Stimulated activated CD4-positive, alpha-beta T cell treated with anti-CD3 and anti-CD28 coated beads, Interleukin-12 subunit alpha, Interleukin-12 subunit beta, amount 100 ng/mL, for 48 hours (primary cell): ENCODE measurements at places on chromosomes 5 and 9.

GRCh38 chr5:169970911-169971765 is 9.2 kb downstream of the INSYN2B start:
- DNase-seq: no peak

DNA sequence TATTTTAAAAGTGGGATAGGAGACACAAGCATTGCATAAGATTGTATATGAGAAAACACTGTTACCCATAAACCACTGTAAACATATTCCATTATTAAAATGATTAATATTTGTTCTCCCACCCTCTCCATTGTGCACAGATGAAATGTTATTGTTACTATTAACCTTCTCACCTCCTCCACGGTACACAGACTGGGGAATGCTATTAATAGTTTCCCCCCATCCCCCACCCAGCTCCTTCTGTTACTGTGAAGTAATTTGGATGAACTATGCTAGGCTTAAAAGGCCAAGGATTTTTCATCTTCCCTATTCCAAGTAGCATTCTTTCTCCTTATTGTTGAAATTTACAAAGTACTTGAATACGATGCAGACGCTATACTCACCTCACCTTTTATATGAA is 91.4 kb downstream of the JAKMIP2 start:
- no peak for DNase-seq

- no peak for DNase-seq
Observed at GRCh38 chr5:16057277-16057676, 122.3 kb downstream of the MARCHF11 start.

GRCh38 chr5:80600943-80601693 is 31.0 kb upstream of the ANKRD34B start:
- no peak for DNase-seq

DNA sequence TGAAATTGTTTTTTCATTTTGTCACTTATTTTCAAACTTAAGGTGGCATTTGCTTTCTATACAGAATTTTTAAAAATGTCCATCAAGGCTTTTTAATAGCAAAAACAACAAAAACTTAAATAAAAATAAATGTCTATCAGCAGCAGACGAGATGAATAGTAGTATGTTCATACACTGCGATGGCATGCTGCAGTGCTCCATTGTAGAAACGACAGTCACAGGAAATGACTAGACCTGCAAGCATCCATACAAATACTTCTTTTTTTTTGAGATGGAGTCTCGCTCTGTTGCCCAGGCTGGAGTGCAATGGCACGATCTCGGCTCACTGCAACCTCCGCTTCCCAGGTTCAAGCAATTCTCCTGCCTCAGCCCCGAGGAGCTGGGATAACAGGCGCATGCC is 41.4 kb downstream of the COL23A1 start:
- DNase-seq: no peak
